Left renal pelvis (tissue), 4 donors: ENCODE measurements at places on chromosomes 13 and 19. TPM values are rescaled to one million over a fixed set of nuclear protein-coding genes. Genes with fewer than 3 reads are reported as not detected.

- no peak for DNase-seq
Measured at GRCh38 chr19:12042893-12043292, 7.4 kb upstream of the ZNF433 start.

GRCh38 chr13:98450539-98451111, 126.3 kb downstream of the STK24 start:
- no peak for DNase-seq

- DNase-seq = no peak
Measured at GRCh38 chr13:99450416-99450815, 50.9 kb upstream of the TM9SF2 start.

TUBB4A gene
- polyA plus RNA-seq = 35.9 TPM

PLPP2 gene
- polyA plus RNA-seq = 3.4 TPM
